T-helper 2 cell (primary cell): ENCODE measurements at places on chromosomes 5 and 9.

DNA sequence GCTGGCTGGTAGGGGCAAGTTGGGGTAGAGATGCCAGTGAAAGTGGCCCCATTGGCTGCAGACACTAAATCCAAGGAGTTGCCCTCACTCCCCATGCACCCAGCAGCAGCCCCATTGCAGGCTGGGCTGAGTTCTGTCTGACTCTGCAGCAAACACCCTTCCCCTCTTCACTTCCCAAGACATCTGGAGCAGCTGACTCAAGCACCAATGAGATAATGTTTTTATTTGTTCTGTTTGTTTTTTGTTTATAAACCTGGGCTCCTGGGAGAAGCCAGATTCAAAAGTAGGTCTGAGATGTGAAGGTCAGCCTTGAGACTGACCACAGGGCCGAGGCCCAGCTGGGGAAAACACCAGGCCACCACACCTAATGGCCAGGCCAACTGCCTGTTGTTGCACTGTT lies 545.9 kb upstream of the KLF4 start:
- DNase-seq: no peak

- no peak for DNase-seq
Measured at GRCh38 chr9:32502464-32502863, 23.5 kb downstream of the RIGI start.

- no peak for DNase-seq
Measured at GRCh38 chr5:66704790-66705425, 108.7 kb downstream of the MAST4 start.

GRCh38 chr5:124704594-124705284 lies 41.7 kb downstream of the ZNF608 start:
- DNase-seq: no peak

GRCh38 chr9:79883073-79883645 lies 311.4 kb downstream of the TLE4 start:
- DNase-seq: peak; percentile 56

DNA sequence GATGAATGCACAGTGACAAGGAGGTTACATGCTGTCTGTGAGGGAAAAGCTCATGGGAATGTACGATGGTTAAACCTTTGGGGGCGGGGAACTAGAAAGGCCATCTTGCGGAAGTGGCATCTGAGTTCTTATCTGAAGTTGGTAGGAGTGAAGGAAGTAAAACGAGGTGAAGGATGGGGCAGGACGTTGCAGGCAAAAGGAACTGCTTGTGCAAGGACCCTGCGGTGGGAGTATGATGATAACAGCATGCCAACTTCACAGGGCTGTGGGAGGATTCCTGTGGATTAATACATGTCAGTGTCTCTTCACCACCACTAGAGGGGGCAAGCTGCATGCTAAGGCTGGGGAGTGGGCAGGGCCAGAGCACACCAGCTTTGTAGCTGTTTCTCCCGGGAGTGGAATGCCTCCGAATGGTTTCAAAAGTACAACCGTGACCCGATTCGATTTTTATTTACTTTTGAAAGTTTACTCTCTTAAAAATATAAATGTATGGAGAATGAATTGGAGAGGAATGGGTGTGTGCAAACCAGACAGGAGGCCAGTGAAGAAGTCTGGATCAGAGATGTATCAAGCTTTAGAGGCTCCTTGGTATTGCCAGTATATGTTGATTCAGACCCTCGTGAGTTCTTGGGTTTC lies 62.5 kb downstream of the CYFIP2 start:
- DNase-seq: peak; percentile 40

- DNase-seq: no peak
Measured at GRCh38 chr5:32711362-32711680, 200 bp downstream of the NPR3 start.

DNA sequence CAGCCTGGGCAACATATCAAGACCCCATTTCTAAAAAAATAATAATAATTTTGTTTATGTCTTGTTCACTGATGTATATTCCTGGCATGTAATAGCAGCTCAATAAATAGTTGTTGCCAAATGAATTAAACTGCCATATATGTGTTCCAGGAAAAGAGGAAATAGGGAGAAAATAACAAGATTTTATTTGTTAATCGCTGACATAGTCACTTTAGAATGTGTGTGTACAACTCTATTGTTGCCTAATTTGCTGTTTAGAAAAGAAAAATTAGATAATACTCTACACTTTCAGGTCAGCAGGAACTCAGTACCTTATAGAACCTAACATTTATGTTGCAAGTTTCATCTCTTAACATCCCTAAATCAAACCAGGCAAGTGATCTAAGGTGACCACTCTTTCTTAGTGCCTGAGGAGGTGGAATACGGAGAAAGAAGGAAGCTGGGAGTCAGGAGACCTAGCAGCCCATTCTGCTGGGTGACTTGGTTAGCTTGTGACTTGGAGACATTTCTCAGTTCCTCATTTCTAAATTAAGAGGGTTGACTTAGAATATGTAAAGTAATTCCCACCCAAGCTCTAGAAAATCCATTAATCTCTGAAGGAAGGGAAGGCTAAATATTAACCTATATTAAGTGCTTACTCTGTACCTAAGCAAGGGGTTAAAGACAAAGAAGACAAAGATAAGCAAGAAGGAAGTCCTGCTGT lies 110.3 kb upstream of the IQGAP2 start:
- no peak for DNase-seq

DNA sequence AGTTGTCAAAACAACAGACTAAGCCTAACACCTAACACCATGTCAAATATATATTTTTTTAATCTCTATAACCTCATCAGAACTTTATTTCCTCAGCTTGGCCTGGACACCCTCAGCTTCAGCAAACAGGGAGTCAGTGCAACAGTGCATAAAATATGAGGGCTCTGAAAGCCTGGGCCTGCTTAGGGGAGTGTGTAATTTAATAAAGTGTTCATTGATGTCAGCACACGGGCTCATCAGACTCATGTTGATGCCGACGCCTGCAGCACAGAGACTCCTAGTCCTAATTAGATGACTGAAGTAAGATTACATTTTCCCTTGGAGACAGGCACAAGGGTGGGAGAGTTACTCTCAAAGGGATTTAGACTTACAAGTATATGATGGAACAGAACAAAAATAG lies 37.8 kb downstream of the CDH10 start:
- no peak for DNase-seq

DNA sequence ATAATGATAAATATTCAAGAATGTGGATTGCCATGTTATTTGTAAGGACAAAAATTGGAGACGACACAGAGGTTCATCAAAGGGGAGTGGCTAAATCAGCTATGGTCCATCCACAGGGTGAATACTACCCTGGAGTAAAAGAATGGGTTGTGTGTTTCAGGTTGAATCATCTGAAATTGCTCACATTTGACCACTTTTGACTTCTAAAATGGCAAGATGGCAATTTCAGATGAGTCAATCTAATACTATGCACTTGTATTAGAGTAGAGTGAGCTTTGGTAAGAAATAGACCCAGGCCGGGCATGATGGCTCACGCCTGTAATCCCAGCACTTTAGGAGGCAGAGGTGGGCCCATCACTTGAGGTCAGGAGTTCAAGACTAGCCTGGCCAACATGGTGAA lies 131.8 kb downstream of the GAPVD1 start:
- DNase-seq: no peak

GRCh38 chr9:129107651-129108050 lies 2.9 kb downstream of the CRAT start:
- DNase-seq: no peak

DNA sequence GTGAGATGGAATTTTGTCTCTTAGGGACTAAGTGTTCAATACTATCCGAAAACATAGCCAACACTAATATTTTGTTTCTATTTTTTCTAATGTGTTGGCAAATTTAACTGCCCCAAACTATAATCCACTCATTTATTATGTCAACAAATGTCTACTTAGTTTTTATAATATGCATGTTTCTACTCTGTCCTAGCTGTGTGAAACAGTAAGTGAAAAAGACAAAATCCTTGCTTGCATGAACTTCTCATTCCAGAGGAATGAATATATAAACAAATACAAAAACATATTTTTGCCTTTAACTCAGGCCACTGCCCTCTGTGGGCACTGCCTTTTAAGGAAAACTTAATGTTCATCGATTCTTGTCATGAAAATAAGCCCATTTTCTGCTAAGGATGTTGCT lies 1275.4 kb upstream of the CDH18 start:
- no peak for DNase-seq

- no peak for DNase-seq
Measured at GRCh38 chr9:98707166-98708102, 1.3 kb downstream of the GABBR2 start.

DNA sequence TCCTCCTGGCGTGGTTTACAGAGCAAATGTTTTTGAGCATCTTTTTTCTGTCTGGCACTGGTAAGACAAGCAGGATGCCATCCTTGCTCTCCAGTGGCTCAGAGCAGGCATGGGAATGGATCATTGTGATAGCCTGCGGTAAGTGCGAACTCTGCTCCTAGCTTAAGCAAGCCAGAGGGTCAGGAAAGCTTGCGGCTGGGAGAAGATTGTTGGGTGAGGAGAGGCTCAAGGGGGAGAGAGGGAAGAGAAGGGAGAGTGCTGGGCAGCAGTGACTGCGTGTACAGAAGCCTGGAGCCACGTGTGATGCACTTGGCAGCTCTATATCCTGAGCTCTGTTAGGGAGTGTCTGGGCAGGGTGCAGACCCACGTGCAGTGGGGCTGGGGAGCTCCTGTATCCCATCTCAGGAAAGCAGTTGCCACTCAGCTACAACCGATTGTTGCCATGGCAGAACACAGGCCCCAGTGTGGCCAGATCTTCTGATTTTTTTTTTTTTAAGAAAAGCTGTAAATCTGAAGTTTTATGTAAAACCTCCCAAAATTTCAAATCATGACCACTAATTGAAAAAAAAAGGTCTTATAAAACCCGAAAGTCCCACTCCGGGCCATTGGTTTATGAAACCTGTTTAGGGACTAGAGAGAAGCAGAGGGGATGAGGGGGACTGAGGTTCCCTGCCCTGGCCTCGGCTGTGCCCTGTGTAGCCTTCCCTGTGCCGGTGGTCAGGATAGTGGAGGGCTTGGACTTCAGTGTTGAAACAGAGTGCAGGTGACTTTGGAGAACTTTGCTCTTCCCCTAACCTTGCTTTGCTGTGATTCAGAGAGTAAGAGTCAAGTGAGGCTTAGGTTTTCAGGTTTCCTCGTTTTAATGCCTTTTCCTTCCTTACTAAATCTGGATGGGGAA lies 67.3 kb downstream of the ZNF618 start:
- no peak for DNase-seq

- peak; percentile 47 for DNase-seq
Measured at GRCh38 chr9:20997503-20998076, 33.9 kb downstream of the HACD4 start.

GRCh38 chr5:67792891-67793290 lies 422.7 kb upstream of the PIK3R1 start:
- DNase-seq: no peak

GRCh38 chr5:147479949-147480348 lies 29.9 kb downstream of the DPYSL3 start:
- DNase-seq: no peak

GRCh38 chr5:39340506-39340905 lies 23.8 kb downstream of the C9 start:
- no peak for DNase-seq
